ENCODE measurements at places on chromosomes 6 and 20. TPM values are rescaled to one million over a fixed set of nuclear protein-coding genes. Genes with fewer than 3 reads are reported as not detected.

The TSBP1 gene
- not detected for total RNA-seq

The HLA-DQB1 gene
- total RNA-seq = 14.9 TPM

The SAMD10 gene
- 7.9 TPM for total RNA-seq

The RAD21L1 gene
- not detected for total RNA-seq

The IPCEF1 gene
- total RNA-seq = 2.3 TPM

The THBD gene
- 1.8 TPM for total RNA-seq

The SGK1 gene
- 49.4 TPM for total RNA-seq

The RSPO3 gene
- total RNA-seq = 12.0 TPM

The MAS1 gene
- total RNA-seq = not detected

The SGK2 gene
- 60.4 TPM for total RNA-seq

The ZC2HC1B gene
- not detected for total RNA-seq

The SLC4A11 gene
- total RNA-seq = 1.2 TPM

The EDN1 gene
- total RNA-seq = 14.0 TPM

The GPR31 gene
- total RNA-seq = not detected

The ADAM33 gene
- 6.4 TPM for total RNA-seq

Data from mucosa of descending colon (tissue), 3 donors.